CD8-positive, alpha-beta memory T cell (primary cell): ENCODE measurements at places on chromosomes 4 and X. TPM values are rescaled to one million over a fixed set of nuclear protein-coding genes. Genes with fewer than 3 reads are reported as not detected.

DNA sequence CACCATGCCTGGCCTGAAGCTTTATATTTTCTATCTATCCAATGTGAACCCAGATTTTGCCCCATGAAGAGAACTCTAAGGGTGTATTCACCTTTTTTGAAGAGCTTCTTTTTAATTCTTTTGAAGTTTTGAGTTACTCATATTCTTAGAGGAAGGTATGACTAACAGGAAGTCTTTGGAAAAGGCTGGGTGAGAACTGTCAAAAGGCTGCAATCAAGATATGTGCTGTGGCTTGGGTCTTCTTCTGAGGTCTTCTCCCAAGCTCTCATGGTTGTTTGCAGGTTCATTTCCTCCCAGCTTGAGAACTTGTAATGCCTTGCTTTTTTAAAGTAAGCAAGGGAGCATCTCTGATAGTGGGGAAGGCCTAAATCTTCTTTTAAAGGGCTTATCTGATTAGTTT is 3.1 kb upstream of the C4orf17 start:
- no peak for DNase-seq

DNA sequence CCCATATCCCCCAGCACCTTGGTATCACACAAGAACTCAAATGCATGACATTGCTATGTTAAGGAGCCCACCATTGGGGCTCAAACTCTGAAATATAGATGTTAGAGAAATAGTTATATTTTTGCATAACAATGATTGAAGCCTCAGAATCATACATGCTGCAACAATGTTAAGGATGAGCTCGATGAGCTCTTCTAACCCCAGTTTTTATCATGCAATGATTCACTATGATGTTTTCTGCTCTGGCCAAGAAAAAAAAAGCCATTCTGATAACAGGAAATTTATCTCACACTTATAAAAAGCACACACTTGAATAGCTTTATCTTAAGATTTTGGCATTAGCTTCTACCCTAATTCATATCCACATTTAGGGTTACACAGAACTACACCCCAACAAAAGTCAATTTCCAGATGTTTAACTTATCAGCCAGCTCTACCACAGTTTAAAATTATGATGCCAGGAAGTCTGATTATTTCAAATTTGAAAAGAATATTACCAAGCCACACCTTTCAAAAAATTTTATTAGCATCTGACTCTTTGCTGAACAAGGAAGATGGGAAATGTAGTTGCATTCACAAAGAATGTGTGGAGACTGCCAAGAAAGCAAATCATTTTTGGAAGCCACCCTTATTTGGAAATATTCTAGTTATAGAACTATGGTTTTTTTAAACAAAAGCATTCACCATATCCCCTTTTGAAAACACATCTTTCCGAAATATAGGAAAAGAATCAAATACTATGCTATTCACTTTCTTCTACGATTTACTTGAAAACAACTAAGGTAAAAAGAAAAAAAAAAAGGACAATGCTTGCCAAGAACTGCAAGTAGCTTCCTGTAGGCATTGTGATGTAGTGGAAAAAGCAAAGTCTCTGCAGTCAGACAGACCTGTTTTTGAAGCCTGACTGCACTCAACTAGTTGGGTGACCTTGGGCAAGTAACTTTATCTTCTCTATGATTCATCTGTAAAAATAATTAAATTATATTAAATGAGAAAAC is 100.8 kb upstream of the PLS3 start:
- no peak for DNase-seq

The C4orf46 gene
- total RNA-seq, result 22.0 TPM

DNA sequence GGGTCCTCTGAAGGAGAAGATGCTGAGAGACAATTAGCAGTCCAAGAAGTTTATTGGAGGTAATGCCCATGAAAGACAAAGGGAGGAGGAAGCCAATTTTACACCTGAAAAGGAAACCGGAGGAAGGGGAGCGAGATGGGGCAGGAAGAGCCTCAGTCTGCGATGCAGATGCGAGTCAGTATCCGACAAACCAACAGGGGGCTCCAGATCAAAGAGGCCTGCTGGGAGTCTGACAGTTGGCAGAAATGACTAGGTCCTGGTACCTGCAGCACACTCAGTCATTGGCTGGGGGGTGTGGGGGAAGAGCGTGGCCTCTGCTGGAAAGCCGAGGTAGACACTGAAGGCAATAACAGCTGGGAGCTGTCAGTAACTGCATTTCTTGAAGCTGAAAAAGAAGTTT is 231.1 kb upstream of the CENPE start:
- no peak for DNase-seq

DNA sequence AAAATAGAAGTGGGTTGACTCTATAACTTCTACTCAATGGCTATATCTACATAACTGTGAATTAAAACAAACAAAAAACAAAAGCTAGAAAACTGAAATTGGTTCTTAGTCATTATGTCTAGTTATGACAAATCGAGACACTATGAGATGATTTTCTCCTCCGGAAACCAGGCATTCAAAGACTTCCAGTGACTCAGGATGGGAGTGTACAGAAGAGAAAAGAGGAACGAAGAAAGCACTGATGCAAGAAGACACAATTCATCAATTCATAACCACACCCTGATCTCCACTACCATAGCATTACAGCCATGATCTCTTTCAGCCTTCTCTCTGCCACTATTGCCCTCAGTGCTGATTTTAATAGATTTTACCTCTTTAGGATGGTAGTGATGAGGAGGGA is 253.6 kb downstream of the CBLL2 start:
- no peak for DNase-seq

- DNase-seq, result no peak
Observed at GRCh38 chrX:24720036-24720435, 26.3 kb downstream of the POLA1 start.

DNA sequence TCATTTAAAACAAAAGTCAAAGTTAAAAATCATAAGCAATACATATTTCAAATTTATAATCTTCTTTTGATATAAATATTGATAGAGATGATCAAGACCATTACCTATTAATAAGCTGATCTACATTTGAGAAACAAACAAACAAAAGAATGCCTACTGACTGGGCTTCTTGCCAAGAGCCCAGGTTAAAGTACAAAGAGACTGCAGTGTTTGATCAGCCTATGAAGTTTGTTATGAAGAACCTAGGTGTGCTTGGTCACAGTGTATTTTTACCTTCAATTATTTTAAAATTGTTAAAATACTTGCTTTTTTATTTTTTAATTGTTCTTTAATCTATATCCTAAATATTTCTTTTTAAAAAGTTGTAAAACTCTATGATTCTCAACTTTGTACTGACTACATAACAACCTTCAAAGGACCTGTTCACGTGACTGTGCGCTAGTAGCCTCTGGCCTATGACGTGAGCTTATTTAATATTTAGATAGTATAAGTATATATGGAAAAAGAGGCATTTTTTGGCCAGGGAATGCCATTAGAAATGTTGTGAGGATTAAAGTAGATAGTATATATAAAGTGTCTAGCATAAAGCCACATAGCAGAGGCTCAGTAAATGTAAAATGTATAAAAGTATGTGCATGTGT is 11.4 kb upstream of the SLC39A8 start:
- DNase-seq, result no peak

DNA sequence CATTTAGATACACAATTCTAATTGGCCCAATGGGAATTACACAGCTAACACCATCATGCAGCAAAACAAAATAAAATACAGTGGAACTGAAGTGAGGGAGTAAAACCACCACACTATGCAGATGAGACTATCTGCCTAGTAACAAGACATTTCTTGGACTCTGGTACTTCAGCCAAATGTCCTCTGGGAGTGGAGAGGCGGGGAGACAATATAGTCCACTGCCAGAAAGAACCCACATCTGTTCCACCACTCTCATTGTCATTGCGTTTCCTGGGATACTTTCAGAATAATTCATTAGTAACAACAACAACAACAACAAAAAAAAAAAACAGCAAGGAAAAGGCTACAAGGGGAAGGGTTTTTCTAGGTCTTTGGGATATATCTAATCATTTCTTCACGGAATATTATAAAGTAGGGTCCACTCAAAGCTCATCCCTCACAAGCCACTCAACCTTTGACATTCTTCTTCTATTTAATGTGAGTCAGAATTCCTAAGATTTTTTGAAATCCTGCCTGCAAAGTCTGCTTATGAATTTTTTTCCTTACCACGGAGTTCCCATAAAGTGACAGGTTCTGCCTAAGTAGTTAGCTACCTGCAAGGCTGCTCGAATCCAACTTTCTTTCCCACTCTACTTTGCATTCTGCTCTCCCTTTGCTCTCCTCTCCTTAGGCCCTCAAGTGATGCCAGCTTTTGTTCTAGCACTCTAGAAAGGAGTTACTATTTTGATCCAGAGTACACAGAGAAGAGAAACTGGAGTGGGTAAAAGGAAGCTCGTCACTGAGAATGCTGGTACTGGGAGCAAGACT is 254.6 kb downstream of the CHIC1 start:
- no peak for DNase-seq

DNA sequence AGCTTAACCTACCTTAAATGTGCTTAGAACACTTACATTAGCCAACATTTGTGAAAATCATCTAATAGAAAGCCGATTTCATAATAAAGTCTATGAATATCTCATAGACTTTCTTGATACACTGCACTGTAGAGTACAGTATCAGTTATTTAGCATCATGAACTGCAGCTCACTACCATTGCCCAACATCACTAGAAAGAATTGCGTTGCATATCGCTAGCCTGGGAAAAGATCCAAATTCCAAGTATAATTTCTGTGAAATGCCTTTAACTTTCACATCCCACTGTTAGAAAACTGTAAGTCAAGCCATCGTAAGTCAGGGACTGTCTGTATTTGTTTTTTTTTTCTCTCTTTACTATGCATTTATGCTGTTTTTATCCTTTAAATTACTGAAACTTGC is 918.6 kb upstream of the PABPC4L start:
- no peak for DNase-seq

The DUSP21 gene
- not detected for total RNA-seq

DNA sequence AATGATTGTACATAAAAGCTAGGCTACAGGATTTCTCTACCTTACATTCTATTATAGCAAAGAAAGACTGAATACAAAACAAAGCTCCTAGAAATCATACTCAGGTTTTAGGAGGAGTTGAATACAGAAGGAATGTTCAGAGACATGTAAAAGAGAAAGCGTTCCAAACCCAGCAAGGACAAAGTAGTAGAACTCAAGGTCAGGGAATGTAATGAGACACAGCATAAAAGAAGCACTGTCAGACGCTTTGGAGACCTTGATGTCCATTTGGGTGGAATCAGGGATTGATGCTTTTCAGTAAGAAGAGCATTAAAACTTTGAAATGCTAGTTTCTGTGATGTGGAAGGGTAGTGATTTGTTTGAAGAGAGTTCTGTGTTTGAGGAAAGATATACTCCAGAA is 303.6 kb downstream of the PCDH7 start:
- DNase-seq, result no peak

DNA sequence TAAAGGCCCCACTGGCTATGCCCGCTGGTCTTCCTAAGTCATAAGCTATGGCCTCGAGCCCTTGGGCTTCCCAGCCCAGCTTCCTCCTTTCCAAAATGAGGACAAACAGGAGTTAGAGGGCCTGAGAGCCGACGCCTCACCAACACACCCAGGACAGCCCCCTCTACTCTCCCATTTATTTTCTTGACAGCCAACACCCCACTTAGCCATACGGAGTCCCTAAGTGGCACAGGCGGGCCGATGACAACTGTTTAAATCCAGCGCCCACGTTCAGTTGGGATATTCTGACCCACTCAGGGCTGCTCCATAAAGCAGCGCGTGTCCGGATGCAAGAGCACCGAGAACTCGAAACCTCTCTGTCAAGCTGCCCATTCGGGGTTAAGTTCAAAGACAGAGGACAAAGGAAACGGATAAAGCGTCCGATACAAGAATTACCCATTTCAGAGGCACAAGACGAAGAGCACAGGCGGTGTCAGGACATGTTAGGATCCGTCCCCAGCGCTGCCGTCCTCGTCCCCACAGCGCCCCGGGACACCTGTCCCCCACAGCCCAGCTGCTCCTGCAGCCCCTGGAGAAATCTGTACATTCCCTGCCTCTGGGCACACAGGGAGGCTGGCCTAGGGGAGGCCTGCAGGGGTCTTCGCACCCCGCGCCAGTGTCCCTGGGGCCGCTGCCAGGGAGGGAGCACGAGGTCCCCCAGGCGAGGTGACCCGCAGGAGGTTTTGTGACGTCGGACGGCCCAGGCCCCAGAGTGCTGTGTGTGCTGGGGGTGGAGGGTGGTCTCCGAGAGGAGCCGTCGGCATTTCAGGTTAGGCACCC is 1.2 kb downstream of the PRKX start:
- peak; percentile 47 for DNase-seq

DNA sequence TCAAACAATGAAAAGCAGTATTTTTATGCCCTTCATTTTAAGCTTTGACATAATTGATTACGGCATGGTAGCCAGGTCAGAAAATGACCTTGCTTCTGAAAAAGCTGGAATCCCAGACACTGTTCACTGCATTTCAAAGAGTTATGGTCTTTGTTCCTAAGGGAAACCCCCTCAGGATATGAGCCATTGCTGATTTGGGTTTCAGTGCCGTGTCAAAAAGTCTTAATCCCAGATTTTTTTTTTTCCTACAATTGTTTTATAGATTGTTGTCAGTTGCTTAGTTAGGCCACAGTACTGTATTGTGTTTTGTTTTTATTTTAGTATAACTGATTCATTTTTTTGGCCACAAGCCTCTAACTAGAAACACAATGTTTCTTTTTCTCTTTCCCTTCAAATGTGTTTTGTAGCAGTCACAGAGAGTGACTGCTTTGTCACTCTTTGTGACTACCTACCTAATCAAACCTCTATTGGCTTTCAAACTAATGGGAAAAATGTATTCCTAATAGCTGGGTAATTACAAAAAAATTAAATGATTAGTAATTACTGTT is 10.3 kb downstream of the WDR44 start:
- no peak for DNase-seq

- DNase-seq, result no peak
Observed at GRCh38 chrX:21907260-21907659, 33.2 kb upstream of the SMS start.

GRCh38 chrX:110086162-110086915 is 83.4 kb downstream of the TMEM164 start:
- DNase-seq, result no peak

DNA sequence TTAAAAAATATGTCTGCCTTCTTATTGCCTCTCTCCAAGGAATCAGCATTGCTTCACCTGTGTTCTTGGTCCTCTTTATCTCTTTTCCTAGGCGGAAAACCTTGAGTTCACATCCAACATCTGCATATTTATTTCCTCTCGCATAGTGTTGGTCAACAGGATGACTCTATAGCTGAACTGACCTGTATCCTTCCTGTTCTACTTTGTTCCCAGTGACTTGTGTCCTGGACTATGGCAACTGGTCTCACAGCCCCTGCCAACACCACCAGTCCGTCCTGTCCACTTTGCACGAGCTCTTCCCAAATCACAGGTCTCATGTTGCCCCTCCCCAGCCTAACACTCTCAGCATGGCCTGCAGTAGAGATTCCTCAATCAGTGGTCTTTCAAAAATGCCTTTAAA is 2.0 kb downstream of the DIPK2B start:
- DNase-seq, result no peak

DNA sequence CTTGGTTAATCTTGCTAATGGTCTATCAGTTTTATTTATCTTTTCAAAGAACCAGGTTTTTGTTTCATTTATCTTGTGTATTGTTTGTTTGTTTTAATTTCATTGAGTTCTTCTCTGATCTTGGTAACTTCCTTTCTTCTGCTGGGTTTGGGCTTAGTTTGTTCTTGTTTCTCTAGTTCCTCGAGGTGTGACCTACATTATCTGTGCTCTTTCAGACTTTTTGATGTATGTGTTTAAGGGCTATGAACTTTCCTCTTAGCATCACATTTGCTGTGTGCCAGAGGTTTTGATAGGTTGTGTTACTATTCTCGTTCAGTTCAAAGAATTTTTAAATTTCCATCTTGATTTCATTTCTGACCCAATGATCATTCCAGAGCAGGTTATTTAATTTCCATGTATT is 365.4 kb upstream of the GATB start:
- no peak for DNase-seq

GRCh38 chr4:152591396-152591795 is 55.5 kb upstream of the FBXW7 start:
- DNase-seq, result no peak

The ALPK1 gene
- 2.5 TPM for total RNA-seq

The SSX7 gene
- not detected for total RNA-seq
